ENCODE measurements at places on chromosomes 16 and 17.
A peak's percentile ranks its signal among the peaks of the same experiment; 100 is the strongest.

GRCh38 chr17:80132906-80133625 lies 13.9 kb downstream of the EIF4A3 start:
- DNase-seq = no peak

DNA sequence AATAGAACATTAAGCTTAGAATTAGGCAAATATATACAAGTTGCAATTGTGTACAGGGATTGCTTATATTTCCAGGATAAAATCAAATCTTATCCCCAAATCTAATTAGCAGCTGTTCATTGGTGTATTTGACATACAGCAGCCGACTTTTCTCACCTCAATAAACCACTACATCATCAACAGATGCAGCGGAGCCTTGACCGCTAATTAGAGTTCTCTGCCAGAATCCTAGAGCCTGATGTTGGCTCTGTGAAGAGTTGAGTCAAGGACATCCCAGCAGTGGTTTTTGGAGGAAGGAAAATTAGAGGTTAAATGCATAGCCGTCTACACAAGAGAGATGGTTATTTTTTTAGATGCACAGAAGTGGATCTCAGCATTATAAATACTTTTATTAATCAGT lies 221.9 kb upstream of the CACNG5 start:
- no peak for DNase-seq

- DNase-seq = no peak
Measured at GRCh38 chr17:68566442-68566738, 34.8 kb downstream of the FAM20A start.

DNA sequence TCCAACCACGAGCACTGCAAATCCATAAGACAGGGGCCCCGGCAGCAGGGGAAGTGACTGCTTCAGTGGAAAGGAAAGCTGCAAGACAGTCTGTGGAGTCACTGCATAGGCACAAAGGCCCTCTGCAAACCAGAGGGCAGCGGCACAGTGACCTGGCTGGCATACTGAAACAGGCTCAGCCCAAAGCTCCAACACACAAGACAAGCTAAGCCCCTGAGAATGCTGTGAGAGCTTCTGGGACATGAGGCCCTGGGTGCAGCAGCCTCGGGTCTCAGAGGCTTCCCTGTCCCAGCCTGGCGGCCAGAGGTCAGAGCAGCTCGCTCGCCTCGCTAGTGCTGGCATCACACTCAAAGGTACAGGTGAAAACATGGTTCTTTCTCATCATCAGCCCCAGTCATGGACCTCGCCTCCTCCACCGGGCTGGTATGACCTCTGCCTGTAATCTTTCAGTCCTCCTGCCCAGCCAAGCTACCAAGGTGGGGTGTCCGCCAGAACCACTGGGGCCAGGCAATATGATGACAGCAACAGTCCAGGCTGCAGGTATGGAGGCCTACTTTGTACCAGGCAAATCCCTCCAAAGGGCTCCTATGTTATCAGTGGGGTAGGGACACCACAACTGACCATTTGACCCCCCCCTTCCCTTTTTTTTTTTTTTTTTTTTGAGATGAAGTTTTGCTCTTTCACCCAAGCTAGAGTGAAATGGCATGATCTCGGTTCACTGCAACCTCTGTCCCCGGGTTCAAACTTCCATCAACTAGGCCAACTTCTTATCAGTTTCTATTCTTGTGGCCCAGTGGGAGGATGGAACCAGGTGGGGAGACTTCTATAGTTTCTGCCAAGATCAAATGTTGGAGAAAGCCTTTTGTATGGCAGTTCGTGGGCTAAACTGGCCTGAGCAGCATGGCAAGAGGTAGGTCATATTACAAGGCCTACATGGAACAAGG lies 19.2 kb downstream of the ST3GAL2 start:
- no peak for DNase-seq

DNA sequence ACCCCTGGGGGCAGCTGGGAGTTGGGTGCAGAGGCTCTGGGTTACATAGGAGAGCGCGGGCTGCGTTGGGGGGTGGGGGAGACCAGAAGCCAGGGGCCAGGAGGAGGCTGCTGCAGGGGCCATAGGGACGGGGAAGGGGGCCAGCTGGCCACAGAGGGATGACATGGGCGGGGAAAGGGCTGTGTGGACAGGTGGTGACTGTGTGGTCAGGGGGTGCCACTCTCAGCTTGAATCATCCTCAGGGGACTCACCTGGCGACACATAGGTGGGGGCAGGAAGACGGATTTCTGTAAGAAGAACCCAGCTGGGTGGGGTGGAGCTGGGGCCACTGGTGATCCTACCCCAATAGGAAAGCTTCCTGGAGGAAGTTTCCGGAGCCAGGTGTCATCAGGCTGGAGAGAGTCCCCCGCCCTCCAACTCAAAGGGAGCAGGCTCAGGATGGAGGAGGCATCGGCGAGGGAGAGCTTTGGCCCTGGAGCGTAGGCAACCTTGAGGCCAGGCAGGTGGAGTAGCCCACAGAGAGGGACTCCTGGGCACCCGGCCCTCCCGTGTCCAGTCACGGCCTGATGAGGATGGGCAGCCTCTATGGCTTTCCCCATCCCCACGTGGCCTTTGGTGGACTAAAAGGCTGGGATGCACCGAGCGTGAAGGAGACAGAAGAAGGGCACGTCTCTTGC lies 1.2 kb downstream of the TRPV3 start:
- no peak for DNase-seq

DNA sequence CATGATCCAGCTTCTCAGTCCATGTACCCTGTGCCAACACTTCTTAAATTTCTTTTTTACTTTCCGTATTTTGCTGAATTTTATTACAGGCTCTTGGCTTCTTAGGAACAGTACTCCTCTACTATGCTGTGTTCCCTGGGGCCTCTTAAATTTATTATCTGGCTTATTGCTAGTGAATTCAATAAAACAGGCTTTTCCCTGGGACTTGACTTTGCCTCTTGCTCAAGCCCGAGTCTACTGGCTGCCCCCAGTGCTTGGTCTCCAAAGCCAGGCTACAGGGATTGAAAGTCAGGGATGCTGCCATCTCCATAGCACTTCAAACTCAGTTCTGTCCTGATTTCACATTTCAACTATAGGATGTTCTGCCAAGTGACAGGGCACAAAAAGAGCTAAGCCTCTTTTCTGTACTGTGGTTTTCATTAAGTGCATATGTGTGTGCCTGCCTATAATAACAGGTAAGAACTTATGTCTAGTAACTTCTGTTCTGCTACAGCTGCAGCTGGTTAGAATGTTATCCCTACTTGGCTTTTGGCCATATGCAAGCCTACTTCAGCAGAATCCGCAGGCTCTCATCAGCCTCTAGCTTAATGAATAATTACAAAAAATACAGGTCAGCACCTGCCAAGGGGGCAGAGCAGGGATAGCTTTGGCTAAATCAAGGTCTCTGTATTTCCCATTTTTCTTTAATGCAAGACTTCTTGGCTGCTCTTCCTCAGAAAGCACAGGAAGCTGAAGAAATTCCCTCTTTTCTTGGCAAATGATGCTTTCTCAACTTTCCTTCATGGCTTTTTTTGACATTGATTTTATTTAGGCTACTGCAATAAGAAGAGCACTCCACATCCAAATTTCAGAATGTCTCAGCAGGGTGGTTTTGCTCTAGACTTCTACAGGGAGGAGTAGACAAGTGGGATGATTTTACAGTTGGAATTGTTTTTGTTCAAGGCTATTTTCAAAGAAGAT lies 8.2 kb downstream of the FAM20A start:
- no peak for DNase-seq

GRCh38 chr17:7112510-7113108 lies 2.0 kb downstream of the ASGR2 start:
- DNase-seq = no peak

- DNase-seq = no peak
Measured at GRCh38 chr16:86789621-86790051, 211.3 kb downstream of the FOXL1 start.

DNA sequence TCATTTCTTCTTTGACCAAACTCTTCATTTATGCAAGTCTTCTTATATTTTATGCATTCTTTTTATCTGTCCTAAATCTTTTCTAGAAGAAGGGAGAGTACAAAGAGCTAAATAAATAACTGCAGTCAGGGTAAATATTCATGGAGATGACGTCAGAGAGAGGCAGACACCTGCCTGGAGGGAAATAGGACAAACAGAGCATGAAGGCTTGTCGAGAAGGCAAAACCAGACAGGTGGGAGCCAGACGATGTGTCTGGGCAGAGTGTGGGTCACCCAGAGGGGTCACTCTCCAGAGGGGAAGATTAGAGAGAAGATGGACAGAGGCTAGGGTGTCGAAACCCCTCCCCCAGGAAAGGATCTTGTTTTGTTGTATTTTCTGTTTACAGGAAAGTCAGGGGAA lies 78.3 kb upstream of the RPL38 start:
- DNase-seq = no peak

GRCh38 chr16:325375-326145 lies 27.0 kb downstream of the AXIN1 start:
- no peak for DNase-seq

DNA sequence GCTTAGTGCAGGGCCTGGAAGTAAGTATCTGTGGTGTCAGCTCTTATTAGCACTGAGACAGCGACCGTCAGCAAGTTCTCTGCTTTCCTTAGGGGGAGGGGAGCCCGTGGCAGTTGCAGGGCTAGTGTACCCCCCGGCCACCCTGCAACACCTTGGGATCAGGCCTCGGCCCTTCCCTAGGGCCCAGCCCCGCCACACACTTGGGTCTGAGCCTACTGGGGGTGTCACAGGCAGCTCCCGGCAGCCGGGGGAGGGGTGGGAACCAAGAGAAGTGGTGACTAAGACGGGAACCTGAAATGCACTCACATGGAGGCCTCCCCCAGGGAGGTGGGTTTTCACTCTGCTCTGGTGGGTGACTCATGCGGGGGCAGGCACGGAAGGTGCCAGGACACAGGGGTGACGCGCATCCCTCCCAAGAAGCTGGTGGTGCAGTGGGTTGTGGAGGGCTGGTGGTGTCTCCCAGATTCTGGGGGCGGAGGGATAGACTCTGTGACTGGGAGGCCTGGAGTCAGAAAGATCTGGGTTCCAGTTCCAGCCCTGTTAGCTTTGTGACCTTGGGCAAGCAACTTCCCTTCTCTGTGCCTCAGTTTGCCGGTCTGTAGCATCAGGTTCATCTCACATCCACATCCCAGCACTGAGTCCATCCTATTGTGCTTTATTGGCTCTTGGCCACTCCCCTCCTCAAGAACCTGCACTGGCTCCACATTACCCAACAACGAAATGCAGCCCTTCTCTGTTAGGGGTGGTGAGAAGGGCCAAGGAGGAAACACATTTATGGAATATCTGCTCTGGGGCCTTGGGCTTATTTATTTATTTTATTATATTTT lies 44.5 kb downstream of the LAT start:
- DNase-seq = peak; percentile 88

- DNase-seq = no peak
Measured at GRCh38 chr16:73023752-73024570, 24.0 kb downstream of the ZFHX3 start.

GRCh38 chr16:14510939-14511799 lies 118.9 kb downstream of the PARN start:
- DNase-seq = peak; percentile 41

- no peak for DNase-seq
Measured at GRCh38 chr17:69884356-69884755, 190.7 kb upstream of the KCNJ16 start.

DNA sequence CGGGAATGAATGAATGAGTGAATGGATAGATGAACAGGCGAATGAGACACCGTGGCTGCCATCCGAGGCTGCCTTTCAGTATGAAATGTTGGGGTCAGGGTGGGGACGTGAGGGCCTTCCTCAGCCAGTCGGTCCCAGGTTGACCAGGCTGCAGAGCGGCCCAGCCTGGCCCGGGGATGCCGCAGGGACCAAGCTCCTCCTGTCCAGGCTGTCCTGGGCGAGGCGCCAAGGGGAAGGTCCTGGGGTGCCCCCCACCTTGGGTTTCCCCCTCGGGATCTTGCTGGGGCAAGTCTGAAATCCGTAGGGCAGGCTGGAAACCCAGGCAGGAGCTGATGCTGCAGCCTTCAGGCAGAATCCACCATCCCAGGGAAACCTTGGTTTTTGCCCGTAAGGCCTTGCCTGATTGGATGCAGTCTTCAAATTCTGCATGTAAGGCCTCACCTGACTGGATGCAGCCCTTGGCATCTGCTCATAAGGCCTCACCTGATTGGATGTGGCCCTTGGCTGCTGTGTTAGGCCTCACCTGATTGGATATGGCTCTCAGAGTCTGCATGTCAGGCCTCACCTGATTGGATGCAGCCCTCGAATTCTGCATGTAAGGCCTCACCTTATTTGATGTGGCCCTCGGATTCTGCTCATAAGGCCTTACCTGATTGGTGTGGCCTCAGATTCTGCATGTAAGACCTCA lies 61.7 kb upstream of the ZNF469 start:
- no peak for DNase-seq

- DNase-seq = no peak
Measured at GRCh38 chr16:29656688-29657523, 6.1 kb upstream of the SPN start.

DNA sequence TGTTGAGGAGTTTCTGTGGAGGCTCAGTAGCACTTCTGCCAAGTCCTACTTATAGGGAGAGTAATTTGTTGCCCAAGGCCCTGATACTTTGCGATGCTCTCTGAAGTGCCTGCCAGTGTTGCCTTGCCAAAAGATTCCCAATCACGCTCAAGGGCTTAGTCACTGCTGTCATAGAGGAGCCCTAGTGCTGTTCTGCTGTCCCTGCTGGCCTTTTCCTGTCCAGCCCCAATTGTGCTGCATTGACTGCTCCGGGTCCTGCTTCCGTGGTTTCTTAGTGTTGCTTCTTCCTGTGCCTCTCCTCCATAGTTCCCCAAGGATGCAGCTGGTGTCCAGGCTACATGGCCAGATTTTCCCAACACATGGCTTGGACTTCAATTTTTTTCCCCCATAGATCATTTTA lies 13.9 kb downstream of the NUP93 start:
- DNase-seq = peak; percentile 17

- DNase-seq = no peak
Measured at GRCh38 chr16:25922438-25922837, 230.7 kb downstream of the HS3ST4 start.
